T-helper 2 cell (primary cell): ENCODE measurements at places on chromosomes 5 and 9.
A peak's percentile ranks its signal among the peaks of the same experiment; 100 is the strongest.

GRCh38 chr9:26727471-26727870, 165.1 kb downstream of the CAAP1 start:
- no peak for DNase-seq

DNA sequence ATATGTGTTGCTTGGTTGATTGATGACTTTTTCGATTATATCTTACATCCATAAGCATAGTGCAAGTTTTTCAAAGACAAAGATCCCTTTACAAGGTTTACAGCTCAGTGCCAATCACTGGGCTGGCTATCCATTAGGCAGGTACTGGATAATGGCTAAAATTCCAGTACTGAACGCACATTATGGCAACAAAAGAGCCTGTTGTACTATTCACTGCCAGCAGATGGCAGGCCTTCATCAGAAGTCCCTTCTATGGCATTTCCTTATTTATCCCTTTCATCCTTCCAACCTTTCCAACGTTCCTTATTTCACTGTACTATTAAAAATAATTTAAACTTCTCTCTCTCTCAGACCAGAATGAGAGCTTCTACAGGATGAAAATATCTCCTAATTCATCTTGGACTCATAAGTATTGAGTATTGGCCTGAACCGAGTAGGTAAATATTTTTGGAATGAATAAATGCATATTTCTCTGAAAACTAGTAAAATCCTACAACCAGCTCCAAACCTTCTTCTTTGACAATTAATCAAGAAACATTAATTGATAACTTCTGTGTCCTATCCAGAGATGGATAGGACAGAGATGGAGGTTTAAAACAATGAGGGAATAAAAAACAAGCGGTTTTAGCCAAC, 6.7 kb upstream of the WNT8A start:
- DNase-seq = peak; percentile 6

- DNase-seq = no peak
Measured at GRCh38 chr5:1040571-1040970, 32.0 kb downstream of the NKD2 start.

DNA sequence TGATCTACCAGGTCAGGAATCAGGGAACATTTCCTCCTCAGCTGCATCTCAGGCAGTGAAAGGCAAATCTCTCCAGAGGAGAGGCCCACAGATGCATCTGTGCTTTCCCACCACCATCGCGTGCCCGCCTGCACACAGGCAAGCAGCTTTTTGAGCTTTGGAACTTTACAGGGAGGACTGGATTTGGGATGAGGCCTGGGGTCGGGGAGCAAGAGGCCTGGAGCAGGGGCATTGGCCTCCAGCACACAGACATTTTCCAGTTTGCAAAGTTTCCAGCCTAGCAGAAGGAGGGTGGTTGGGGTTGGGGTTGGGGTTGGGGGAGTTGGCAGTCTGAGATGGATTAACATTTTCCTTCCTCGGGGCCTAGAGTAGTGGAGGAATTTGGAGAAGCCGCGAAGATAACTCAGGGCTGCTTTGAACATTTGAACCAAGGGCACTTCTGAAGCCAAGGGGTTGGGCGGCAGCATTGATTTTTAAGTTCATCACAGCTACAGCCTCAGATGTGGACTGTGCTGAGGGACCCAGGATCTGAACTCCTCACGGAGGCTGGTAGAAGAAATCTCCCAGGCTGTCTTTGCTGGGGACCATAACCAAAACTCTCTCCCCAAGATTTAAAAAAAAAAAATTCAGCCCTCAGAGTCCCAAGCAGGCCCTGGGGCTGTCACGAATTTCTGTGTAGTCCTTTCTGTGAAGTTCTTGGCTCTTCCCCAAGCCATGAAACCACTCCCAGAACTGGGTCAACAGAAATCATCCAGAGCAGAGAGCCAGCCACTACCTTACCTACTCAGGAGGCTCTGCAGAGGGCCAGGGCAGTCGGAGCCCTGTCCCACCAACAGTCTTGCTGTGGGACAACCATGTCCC, 25.6 kb downstream of the C5orf15 start:
- DNase-seq = no peak

GRCh38 chr5:91591076-91591475, 208.0 kb upstream of the ARRDC3 start:
- DNase-seq = no peak

- no peak for DNase-seq
Measured at GRCh38 chr5:133384903-133385302, 227.4 kb downstream of the FSTL4 start.

DNA sequence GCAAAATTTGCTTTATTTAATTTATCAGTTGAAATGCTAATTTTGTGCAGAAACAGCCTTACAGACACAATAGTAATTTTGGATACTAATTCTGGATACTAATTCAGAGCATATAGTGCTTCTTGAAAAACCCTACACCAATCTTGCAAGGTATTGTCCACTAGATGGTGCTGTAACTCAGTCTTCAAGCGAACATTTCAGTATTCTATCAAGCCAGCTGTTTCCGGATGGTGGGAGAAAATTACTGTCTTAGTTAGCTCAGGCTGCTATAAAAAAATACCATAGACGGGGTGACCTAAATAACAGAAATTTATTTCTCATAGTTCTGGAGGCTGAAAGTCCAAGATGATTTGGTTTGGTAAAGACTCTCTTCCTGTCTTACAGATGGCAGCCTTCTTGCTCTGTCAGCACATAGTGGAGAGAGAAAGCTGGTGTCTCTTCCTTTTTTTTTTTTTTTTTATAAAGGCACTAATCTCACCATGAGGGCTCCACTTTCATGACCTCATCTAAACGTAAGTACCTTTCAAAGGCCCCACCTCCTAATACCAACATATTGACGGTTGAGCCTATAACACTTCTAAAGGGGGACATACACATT, 1306.5 kb upstream of the CDH9 start:
- DNase-seq = peak; percentile 13

- DNase-seq = no peak
Measured at GRCh38 chr9:130285271-130285670, 19.7 kb downstream of the HMCN2 start.

- DNase-seq = no peak
Measured at GRCh38 chr5:123460296-123460729, 37.1 kb upstream of the CEP120 start.

DNA sequence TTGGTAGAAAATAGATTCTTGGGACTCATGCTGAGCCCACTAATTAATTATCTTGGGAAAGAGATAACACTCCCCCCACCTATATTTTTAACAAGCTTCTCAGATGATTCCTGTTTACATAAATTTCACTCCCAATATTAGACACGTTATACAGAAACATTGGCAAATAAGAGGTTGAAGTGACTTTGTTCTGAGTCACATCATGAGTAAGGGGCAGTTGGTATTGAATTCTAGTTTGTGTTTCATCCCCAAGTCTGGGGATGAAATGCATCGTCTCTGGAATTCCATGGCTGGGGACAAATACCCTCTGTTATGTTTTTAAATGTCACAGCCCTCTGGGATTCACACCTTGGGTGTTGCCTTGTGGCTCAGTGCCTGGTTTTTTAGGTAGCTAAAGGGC, 41.0 kb downstream of the BASP1 start:
- DNase-seq = no peak

DNA sequence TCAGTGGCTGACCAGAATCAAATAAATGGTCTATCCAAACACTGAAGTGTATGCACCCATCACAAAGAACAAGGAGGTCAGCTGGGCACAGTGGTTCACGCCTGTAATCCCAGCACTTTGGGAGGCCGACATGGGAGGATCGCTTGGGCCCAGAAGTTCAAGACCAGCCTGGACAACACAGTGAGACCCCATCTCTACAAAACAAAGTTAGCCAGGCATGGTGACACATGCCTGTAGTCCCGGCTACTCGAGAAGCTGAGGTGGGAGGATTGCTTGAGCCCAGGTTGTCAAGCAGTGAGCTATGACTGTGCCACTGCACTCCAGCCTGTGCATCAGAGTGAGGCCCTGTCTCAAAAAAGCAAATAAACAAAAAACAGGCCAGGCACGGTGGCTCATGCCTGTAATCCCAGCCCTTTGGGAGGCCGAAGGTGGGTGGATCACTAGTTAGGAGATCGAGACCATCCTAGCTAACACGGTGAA, 40.5 kb downstream of the SEMA4D start:
- no peak for DNase-seq

DNA sequence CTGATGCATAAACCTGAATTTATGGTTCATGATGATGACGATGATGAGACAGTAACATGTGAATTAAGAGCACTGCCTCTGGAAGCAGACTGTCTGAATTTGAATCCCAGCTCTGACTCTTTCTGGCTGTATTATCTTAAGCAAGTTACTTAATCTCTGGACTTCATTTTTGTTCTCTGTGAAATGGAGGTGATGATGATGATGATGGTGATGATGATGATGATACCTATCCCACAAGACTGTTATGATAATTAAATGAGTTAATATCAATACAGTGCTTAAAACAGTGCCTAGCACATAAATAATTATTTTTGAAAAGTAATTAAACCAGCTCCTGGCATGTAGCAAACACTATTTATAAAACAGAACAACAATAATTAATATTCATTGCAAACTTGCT, 13.2 kb upstream of the AGGF1 start:
- DNase-seq = no peak

- no peak for DNase-seq
Measured at GRCh38 chr5:93791518-93791972, 50.1 kb upstream of the POU5F2 start.

DNA sequence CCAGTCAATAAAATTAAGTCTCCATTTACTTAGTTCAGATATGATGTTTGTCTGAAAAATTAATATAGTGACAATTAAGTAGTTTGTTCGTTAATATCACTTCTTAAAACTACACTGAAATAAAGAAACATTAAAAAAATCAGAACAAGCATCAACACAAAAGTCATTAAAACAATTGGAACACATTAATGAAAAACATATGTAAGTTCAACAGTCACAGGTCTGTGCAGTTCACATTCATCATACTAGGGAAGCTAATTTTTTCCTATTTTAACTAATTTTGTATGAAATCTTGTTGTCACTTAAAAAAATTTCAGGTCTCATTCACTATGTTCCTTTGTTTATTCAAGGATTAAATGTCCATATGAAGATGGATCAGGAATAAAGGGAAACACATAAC, 22.5 kb downstream of the POC5 start:
- DNase-seq = no peak

- no peak for DNase-seq
Measured at GRCh38 chr9:86356871-86357866, 3.0 kb upstream of the TUT7 start.

DNA sequence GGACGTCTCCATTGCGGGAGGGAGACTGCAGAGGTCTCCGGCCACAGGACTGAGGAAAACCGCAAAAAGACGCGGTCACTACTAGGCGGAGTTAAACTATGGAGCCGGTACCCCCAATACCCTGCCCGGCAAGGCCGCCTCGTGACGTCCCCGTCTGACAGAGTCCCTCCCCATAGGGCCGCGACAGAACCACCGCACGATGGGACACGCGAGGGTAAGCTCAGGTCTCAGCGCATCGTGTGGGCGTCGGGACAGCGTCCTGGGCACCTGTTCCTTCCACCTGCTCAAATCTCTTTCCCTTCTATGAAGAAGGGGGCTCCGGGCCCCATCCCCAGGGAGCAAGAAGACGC, 35.2 kb upstream of the GLDC start:
- no peak for DNase-seq

- no peak for DNase-seq
Measured at GRCh38 chr5:1943481-1943880, 60.8 kb upstream of the IRX4 start.

DNA sequence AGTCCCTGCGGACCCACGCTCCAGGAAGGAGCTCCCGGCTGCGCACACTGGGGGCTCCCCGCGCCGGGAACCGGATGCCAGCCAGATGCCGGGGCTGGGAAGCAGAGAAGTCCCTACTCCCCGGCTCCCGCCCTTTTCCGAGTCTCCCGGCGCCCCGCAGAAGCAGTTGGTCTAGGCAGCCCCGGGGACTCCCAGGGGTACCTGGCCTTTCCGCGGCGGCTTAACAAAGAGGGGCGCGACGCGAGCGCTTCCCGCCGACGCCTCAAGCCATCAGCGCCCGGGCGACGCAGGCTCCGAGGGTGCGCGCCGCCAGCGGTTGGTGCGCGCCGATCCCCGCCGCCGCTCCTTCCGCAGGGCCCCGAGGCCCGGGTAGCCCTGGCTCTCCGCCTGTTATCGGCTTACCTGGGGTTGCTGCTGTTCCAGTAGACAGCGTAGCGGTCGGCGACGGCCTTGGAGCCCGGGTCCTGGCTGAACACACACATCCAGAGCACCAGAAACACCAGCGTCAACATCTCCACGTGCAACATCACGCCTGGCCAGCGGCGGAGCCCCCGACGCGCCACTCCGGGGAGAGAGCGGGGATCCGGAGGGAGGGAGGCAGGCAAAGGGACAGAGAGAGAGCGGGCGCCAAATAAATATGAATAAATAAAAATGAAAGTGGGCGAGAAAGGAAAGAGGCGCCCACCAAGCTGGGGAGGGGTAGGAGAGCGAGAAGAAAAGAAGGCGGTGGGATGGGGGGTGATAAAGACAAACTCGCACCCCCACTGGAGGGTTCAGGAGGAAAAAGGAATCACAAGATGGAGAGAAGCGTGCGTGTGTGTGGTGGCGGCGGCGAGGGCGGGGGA, 428 bp downstream of the EFNA5 start:
- no peak for DNase-seq

DNA sequence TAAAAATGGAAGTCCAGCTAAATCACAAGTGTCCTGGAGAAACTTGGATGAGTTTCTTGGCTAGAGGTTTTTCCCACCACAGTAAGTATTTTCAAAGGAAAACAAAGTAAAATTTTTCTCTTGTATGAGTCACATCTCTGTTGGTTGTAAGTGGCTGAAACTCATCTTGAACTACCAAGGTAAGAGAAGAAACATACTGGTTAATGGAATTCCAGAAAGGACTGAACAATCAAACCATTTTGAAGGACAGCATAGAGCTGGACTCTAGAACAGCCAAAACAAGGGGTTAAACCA, 102.8 kb upstream of the CDKN2B start:
- DNase-seq = no peak

DNA sequence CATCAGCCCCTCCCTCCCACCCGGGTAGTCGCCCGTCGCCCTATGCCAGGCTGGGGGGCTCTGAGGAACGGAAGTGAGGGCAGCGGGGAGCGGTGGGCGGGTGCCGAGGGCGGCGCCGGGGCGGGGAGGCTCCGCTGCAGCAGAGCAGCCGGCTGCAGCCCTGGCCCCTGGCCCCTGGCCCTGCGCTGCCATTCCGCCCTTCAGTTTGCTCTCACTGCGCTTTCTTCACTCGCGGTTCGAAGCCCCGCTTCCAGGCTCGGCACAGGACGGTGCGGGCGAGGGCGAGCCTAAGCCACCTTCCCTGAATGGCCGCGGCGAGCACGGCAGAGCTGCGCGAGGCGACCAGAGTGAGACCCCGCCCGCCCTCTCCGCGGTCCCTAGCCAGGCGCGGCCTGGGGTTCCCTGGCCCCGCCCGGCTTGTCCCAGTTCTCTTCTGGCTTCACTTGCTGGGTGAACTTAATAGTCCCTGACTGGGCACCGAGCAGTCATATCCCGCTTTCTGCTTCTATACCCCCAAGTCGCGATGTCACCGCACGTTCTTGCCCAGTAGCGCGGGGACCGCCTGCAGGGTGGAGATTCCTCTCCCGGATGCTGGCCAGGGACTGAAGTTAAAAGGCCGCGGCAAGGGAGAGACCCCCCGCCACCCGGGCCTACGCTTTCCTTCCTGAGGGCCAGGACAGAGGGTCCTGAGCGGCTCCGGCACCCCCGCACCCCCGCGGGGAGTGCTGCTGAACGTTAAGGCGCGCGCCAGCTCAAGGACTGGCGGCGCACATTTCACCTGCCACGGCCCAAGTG, 623 bp upstream of the TRIM36 start:
- no peak for DNase-seq

- no peak for DNase-seq
Measured at GRCh38 chr5:1431021-1431811, 14.0 kb downstream of the SLC6A3 start.
